ENCODE measurements at places on chromosomes 3 and 15.

DNA sequence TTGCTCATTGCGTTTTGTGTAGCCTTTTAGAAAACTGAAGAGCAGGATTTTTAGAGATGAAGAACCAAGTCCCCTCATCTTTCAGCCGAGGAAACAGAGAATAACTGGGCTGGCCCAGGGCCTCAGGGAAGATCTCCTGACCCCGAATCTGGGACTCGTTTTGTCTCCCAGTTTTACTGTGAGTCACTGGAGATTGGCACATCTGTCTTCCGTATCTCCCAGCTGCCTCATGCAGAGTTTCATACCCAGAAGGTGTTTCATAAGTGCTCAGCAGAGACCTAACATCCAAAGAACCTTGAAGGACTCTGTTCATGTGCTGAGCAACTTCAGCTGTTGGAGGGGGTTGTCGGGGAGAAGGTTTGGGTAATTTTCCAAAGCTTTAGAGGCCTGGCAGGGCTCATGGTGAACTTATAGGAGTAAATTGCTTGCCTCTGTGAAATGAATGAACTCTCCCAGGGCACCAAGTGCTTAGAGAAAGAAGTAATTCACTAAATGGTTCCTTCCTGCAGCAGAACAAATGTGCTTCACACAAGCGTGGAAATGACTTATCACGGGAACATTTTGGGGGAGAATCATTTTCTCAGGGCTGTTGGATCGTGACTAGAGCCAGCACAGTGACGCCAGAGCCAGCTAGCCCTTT lies 121.4 kb downstream of the FAM43A start:
- no peak for DNase-seq

DNA sequence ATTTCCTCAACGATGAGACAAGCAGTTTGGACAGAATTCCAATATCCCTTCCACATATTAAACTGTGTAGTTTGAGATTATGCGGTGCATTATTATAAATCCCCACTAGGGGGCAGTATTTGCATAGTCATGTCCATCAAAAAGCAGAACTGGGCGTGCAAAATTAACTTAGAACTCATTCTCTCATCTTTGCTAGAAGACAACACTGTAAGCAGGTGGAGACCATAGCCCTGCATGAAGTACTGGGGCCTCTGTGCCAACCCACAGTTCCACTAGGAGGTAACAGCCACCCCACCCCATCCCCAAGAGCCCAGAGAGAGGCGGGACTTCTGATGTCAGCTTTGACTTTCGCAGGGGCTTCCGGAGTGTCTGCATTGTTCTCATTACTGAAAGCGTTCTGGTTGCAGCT lies 106.6 kb upstream of the TMC3 start:
- no peak for DNase-seq

DNA sequence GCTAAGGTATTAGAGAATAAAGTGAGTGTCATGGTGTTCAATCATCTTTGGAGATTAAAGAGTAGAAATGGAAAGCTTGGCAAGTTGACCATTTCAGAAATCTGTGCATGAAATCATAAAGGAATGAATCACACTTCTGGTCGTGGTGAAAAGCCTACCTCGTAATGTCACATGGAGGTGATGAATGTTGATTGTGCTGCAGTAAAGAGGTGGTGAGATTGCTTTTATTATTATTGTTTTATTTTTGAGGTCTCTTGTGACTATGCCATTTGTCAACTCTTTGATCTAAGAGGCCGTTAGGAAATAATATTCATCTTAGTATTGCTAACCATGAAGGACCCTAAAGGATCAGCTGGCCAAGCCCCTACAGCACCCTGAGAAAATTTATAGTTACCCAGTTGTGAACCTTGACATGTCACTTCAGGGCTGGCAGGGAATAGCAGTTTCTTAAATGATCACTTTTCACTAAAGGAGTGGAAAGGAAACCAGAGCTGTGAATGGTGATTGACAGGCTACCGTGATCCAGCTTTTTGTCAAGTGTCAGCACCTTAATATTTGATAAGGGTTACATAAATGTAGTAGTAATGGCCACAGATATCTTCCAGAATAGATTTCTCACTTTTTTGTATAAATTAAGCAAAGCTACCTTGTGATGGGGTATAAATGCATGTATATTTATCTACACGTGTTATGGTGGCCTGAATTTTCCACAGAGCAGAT lies 203.9 kb downstream of the PTPRG start:
- no peak for DNase-seq

GRCh38 chr3:151145713-151146070 lies 57.3 kb downstream of the GPR171 start:
- no peak for DNase-seq

GRCh38 chr15:83487519-83487918 lies 40.4 kb downstream of the SH3GL3 start:
- no peak for DNase-seq

Measured in activated naive CD4-positive, alpha-beta T cell treated with Interleukin-2 at 50 U/mL for 16 hours (primary cell).